ENCODE measurements at places on chromosomes 16 and 17.
A peak's percentile ranks its signal among the peaks of the same experiment; 100 is the strongest.

DNA sequence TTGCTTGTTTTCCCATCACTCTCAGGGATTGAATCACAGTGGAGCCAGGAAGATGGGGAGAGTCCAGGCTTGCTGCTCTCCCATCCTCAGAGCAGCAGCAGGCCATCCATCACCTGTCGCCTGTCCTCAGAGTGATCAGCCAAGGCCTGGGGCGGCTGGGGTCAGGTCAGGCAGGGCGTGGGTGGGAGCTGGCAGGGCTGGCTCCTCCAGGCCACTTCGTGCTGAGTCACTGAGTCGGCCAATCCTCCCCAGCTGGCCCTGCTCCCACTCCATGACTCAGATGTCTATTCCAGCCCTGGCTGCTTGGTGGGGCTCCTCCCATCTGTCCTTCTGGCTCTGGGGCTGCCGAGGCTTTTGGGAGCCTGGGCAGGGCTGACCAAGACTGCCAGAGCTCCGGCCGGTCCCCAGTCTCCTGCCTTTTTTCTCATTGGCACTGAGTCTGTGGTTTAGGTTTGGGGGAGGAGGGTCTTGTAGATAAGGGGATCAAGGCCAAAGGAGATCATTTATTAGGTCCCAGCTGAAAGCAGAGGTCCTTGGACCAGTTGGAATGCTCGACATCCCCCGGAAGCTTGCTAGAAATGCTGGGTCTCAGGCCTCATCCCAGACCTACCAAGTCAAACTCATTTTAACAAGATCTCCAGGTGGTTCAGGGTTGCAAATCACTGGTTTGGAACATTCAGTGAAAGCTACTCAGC is 72.7 kb downstream of the ABCC1 start:
- no peak for DNase-seq

DNA sequence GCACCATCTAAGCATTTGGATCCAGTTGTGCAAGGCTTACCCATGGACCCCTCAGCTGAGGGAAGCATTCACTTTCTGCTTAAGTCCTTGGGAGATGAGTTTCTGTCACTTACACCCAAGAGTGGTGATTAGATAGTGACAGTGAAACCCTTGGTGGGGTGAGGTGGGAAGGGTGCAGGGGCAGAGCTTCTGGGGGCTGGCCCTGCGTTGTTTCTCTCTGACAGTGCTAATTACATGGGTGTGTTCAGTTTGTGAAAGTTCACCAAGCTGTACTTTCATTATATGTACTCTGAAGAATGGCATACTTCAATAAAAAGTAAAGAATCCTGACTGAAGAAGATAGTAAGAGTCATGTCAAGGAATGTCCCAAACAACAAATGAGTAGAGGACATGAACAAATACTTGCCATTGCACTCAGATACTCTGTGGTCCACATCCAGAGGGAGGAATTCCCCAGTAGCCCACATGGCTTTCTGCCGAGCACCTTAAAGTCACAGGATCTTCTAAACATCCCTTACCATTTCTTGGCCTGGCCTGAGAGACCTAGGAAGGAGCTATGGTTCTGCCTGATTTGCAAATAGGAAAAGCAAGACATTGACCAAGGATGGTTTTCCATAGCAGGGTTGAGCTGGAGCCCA is 8.4 kb downstream of the CHST6 start:
- DNase-seq, result no peak

DNA sequence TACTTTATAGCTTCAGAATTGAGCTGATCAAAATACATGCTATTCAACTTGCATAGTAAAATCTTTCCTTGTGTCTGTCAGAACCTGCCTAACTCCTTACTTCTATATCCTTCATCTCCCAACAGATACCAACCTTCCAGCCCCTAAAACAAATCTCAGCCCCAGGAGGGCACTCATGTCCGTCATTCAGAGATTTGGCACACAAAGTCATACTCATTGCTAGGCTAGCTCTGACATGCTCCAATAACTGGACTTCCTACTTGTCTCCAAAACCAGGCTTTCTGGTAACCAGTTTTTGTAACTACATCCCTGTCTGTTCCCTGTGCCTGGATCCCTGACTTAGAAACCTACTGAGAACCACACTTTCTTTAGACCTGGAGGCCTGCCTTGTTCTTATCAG is 37.5 kb upstream of the DHX40 start:
- DNase-seq, result peak; percentile 11

- no peak for DNase-seq
Observed at GRCh38 chr16:78407191-78407590, 307.7 kb downstream of the WWOX start.

DNA sequence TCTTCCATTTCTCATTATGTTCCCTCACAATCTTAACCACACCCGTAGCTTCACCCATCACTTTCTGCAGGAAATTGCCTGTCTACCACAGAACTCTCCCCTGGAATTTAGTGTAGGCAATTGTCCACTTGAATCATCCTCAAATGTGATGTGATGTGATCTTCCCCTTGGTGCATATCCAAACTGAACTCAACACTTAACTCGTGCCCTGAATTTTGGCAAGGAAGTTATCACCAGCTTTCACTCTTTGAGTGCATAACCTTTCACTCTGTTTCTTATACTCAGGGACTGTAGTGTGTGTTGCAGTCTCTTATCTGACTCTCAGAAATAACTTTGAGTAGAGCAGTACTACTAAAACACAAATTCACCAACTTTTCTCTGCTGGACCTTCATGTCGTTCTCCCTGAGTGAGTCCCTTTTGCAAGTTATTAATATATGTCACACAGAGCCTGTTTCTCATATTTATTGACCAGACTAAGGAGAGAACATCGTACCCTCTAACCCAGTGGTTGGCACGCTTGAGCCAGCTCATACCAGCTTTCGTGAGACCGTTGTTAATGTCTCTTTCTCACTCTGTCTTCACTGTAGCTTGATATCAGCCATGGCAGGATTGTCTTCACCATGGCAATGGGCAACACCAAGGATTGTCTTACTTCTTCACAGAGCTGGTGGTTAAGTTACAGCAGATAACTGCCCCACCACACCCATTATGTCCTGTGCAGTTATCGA is 558.9 kb upstream of the HSBP1 start:
- DNase-seq, result no peak

GRCh38 chr17:44760474-44761308 is 1.9 kb downstream of the ADAM11 start:
- DNase-seq, result no peak

GRCh38 chr17:80307994-80308691 is 47.5 kb downstream of the RNF213 start:
- no peak for DNase-seq

GRCh38 chr17:9557161-9557755 is 18.4 kb downstream of the STX8 start:
- DNase-seq, result no peak

DNA sequence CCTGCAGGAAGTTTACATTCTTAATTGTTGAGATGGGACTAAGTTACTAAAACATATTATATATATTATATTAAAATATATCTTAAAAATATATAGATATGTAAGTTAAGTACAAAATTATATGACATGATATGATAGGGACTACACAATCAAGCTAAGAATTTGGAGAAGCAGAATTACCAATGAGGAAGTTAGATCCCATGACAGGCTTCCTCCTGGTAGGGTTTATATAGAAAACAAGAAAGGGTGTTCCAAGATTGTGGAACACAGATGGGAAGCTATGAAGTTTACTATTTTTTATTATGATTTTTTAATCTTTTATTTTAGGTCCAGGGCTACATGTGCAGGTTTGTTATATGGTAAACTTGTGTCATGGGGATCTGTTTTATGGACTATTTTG is 260.8 kb upstream of the ZFHX3 start:
- DNase-seq, result no peak

DNA sequence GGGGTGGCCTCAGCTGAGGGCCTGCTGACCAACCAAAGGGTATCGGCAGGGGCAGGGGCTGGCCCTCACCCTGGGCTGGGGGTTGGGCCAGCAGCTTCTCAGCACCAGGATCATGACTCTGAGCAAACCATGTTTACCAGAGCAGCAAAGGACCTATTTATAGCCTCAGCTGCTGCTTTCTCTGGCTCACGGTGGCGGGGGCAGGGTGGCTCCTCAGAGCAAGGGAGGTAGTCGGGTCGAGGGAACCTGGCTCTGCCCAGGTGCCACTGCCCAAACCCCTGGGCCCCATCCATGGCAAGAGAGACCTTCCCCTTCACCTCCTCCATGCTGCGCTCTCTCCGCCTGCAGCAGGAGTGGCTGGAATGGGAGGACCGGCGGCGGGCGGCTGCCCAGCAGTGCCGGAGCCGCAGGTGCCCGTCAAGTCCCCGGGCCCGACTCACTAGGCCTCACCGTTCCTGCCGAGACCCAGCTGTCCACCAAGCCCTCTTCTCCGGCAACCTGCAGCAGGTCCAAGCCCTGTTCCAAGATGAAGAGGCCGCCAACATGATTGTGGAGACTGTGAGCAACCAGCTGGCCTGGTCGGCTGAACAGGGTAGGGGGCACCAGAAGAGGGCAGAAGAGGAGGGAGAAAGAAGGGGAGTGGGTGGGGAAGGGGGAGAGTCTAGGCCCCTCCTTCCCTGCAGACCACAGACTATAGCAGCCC is at the start of gene ASB16:
Gene ASB16 (plus strand): TSS at position 206 of the 703 bp plus-strand sequence. CDS start 86 bp downstream, at position 292.
- no peak for DNase-seq

DNA sequence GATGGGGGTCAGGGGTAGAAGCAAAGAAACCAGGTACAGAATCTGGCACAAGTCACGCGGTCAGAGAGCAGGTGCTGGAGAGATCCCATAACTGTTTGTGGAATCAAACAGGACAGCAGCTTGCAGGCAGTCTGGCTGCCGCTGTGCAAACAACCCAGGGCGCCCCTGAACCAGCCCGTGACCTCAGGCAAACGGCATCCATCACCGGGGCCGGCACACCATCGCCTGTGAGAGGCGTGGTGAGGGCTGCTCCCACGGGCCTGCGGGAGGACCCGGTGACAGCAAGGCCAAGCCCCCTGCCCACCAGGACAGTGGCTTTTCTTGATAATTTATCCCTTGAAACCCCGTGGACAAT is 47.9 kb downstream of the CBFA2T3 start:
- no peak for DNase-seq

- DNase-seq, result no peak
Observed at GRCh38 chr17:77839698-77840512, 118.6 kb upstream of the TNRC6C start.

DNA sequence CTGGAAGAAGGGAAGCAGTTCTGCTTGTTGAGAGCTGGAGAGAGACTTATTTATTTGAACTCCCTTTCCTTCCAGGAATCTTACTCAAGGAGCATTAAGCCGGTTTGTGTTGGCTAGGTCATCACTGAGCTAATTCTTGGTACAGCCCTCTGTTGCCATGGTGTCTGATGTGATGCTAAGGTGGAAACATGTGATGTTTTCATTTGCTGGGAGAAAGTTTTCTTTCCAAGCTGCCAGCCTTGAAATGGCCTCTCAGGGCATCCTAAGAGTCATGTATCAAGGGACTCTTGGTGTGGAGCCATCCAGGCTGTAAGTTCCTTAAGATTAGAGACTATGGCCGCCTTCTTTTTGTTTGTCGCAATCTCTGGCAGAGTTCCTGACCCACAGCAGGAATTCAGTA is 4.2 kb downstream of the PSKH1 start:
- no peak for DNase-seq

DNA sequence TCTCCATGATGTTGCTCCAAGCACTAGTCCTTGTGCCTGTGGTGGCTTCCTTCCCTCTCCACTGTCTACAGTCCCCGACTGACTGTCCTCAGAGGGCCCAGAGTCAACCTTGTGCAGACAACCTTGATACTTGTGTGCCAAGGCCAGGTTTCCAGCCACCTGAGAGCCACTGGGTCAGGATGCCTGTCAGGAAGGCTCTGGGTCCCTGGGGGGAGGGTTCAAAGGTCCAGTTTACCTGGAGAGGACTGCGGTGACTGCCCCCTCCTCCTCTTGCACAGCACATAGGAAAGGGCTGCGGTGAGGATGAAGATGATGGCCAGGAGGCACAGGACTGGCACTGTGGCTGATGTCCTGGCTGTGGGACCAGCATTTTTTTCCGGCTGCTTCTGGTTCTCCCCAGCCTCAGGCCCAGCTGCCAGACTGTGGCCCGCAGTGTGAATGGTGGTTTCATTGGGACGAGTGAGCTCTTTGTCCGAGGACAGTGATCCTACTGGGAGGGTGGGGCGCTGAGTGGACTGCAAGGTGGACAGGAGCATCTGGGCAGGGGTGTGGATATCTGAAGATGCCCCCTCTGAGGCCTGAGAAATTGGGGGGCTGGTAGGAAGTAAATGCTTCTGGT is 3.7 kb downstream of the MED11 start:
- no peak for DNase-seq

DNA sequence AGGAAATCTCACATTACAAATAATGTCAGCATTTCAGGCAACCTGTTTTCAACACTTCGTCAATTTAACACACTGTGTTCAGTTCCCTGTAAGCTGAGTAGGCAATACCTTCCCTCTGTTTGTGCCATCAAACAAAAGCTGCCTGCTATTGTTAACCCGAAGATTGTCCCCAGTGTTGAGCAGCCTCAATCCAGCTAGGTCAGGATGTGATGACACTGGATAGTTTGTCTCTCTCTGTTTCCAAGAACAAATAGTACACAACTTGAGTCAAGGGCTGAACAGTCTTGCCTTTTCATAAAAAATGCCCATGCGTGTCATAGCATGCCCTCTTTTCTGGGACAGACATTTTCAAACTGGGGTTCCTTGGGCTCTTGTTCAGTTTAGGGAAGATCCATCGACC is 36.4 kb downstream of the HSD17B2 start:
- DNase-seq, result no peak

GRCh38 chr17:48871035-48871550 is 21.5 kb upstream of the ATP5MC1 start:
- no peak for DNase-seq

DNA sequence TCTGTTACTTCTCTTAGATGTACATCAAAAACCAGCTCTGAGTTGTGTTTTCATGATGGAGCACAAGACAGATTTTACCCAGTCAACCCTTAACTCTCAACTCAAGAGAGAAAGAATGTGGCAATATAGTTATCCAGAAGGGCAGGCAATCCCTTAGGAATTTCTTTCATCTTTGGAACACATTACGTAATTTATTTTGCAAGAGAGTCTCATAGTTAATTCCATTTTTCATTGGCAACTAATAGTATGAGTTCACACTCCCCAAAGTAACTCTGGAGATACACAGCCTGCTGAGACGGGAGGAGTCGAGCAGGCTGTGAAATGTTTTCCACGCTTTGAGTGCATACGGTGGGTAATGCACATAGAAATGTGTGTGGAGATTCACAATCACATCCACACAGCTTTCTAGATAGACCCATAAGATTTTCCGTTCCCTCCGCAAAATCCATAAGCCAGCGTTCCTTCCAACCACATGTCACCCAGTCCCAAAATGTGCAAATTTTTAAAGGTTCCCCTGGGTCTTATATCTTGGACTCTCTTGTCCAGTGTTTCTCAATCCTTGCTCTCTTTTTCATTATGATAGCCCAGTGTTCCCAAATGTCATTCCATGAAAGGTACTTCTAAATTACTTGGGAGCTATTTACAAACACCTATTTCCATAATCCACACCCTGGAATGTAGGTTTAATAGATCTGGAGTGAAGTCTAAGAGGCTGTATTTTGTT is 8.4 kb upstream of the CDRT4 start:
- DNase-seq, result no peak
